Stimulated activated CD4-positive, alpha-beta T cell treated with anti-CD3 and anti-CD28 coated beads, TNF-alpha, amount 100 ng/mL, for 4 hours (primary cell): ENCODE measurements at places on chromosomes 13 and 19.
A peak's percentile ranks its signal among the peaks of the same experiment; 100 is the strongest.

GRCh38 chr19:4083677-4084546, 17.2 kb upstream of the ZBTB7A start:
- no peak for DNase-seq

DNA sequence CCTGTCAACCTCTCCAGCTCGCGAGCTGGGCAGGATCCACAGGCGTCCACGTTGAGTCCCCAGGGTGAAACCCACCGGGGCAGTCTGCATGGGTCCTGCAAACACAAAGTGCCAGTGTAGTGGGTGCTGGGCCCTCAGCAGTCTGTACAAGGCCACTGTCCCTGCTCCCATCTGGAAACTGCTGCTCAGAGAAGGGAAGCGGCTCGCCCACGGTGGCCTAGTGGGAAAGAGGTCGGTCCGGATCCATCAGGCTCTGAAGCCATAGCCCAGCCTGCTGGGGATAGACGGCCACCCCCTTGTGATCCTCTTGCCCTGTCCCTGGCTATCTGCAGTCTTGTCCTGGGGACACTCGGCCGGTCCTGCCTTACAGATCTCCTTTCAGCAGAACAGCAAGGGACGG, 2.6 kb upstream of the DIRAS1 start:
- no peak for DNase-seq

DNA sequence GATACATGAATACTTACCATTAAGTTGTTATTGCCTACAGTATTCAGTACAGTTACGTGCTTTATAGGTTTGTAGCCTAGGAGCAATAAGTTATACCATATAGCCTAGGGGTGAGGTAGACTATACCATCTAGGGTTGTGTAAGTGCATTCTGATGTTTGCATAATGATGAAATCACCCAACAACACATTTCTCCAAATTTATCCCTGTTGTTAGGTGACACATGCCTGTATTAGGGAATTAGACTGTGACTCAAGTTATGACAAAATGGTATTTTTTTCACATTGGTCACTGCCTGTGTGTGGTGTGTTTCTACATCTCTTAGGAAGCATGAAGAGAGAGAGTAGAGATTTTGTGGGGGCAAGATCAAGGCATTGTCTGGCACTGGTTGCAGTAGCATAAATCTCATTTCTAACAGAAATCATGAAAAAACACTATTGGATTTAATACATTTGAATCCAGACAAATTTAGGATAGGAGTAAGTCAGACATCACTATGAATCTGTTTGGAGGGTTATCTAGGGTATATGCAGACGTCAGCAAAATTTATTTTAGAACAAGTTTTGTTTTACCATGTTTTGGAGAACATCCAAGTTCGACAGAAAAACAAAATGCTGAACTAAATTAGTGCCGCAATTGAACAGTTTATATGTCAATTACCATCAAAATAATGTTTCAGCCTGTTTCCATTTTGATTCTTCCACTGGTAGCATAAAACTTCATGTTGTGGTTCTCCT, 332.1 kb downstream of the LMO7 start:
- DNase-seq, result no peak

- DNase-seq, result no peak
These were observed 63.0 kb downstream of the ZNF208 start for GRCh38 chr19:21947775-21948174.

DNA sequence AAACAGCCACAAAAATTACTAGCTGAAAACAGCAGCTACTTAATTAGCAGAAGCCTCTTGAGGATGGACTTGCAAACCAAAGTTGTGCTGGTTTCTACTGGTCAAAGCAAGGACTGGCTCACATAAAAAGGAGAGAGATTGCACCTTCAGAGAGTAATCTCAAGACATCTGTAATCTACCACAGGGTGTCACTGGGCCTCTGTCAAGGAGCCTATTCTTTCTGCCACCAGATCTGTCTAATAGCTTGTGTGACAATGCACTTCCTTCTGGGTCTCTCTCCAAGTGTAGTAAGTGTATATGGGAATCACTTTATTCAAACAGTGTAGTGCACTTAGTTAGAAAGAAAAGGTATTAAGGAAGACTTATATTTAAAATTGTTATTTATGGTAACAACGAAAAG, 24.4 kb upstream of the ZNF561 start:
- no peak for DNase-seq

DNA sequence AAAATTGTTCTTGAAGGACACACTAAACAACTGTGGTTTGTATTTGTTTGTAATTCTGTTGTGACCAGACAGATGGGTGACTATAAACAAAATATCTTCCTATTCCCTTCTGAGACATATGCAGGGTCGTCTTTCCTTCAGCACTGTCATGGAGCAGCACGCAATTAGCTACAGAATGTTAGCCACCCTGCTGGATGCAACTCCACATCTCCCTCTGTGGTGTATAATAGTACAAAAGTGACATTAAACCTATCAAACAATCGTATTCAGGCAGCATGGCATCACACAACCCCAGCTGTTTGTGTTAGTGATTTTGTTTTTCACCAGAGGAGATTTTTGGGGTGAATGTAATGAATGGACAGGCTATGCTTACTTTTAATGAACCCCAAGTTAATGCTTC, 146.2 kb downstream of the GPC6 start:
- DNase-seq, result no peak

- DNase-seq, result no peak
These were observed 546.6 kb downstream of the KCTD12 start for GRCh38 chr13:76339649-76340048.

DNA sequence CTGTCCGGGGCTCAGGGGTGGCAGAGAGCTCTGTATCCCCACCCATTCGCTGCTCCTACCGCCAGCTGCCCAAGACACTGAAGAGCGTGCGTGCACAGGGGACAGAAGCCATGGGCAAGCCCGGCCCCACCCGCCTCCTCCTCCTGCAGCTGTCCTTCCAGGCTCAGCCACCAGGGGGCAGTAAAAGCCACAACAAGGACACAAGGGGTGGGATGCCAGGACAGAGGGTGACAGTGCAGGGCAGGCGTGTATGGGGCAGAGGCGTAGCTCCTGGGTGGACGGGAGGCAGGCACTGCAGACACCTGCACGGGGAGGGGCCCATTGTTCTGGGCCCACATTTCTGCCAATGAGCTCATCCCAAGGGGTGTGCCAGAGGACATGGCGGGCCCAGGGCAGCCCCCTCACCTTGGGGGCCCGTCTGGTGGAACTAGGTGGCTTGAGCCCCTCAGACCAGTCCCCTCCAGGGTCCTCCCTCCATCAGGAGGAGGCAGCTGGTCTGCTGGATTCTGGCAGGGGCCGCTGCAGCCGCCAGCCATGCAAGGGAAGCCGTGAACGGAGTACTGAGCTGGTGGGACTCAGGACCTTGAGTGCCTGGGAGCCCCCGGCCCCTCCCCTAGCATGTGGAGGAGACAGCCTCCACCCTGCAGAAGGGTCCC, 61.2 kb downstream of the MLLT1 start:
- peak; percentile 63 for DNase-seq

DNA sequence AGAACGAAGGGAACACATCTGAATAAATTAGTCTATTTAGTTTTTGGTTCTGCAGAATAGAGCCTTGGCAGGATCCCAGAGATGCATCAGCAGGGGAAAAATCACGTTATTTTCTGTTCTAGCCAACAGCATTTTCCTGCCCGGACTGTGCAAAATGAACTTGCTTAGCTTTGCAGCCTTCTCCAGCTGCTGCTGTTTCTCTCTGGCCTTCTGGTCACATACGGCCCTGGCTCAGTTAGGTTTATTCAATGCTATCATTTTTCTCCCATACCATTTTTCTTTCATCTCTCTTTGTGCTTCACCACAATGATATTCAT, 110.4 kb upstream of the KL start:
- DNase-seq, result no peak

GRCh38 chr13:107375701-107376340, 807.9 kb upstream of the ARGLU1 start:
- no peak for DNase-seq

DNA sequence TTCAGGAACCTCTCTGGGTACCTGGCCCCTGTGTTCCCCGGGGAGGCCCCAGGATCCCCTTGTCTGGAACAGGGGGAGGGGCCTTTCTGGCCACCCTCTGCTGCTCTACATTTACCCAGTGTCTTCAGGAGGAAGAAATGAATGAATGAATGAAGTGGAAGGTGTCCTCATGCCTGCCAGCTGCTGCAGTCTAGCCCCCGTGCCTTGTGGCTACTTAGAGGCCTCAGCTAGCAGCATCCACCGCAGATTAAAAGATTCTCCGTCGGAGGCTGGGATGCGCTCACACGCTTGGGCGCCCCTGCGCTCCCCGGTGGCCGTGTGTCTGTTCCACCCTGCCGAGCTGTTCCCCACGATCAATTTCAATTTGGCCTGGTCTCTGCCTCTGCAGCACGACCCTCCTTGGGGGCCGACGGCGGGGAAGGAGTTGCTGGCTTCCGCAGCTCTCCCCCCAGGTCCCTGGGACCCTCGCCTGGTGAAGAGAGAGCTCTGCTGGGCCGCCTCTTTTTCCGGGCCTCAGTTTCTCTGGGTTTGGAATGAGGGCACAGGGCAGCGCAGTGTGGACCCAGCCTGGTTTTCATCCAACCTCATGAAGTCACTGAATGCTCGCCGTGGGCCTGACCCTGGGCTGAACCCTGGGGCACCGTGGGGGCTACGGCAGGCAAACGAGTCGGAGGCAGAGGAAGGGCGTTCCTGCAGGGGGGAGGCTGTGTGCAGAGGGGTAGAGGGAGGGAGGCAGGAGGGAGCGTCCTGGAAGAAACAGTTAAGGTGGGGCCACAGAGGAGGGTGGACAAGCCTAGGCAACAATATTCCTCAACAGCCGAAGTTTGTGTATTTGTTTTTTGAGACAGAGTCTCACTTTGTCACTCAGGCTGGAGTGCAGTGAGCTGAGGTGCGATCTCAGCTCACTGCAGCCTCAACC, 28.3 kb downstream of the EFNA2 start:
- no peak for DNase-seq

- DNase-seq, result no peak
These were observed 134.0 kb downstream of the COG6 start for GRCh38 chr13:39789451-39789850.

- no peak for DNase-seq
These were observed 40.8 kb downstream of the BBC3 start for GRCh38 chr19:47190167-47190727.

DNA sequence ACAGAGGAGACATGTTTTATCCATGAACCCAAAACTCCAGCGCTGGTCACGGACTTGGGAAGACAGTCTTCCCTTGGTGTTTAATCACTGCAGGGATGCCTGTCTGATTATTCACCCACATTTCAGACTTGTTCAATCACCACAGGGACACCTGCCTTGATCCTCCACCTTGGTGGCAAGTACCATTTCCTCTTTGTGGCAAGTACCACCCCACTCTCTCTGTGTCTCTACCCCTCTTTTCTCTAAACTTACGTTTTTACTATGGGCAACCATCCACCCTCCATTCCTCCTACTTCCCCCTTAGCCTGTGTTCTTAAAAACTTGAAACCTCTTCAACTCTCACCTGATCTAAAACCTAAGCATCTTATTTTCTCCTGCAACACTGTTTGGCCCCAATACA, 16.8 kb downstream of the ZNF83 start:
- no peak for DNase-seq

DNA sequence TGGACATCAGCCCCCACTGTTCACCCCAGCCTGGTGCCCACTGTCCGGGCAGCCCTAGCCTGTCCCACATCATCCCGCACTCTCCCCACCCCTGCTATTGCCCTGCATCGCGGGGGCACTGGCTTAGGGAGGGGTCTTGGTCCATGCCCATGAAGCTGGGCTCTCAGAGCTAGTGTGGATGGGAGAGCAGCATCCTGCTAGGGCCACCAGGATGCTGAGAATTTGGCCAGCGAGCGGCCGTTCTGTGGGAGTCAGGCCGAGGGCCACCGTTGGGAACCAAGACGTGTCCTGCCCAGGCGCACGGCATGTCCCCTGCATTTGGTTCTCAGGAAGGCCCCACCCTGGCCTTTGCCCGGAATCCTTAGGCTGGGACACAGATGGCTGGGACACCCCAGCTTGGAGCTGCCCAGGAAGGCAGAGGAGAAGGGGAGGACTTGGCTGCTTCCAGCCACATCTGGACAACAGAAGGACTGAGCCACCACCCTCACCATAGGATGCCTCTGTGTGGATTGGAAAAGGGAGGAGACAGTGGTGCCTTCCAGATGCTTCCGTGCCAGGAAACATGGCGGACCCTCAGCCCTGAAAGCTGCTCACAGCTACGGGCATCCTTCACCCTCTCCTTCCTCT, 14.6 kb downstream of the ADGRE5 start:
- DNase-seq, result no peak

GRCh38 chr13:112441779-112442310, 65.7 kb downstream of the SPACA7 start:
- no peak for DNase-seq

GRCh38 chr13:57253551-57253950, 86.6 kb downstream of the PRR20E start:
- DNase-seq, result no peak

- DNase-seq, result no peak
These were observed 281.8 kb downstream of the DLEU7 start for GRCh38 chr13:50561739-50562138.

DNA sequence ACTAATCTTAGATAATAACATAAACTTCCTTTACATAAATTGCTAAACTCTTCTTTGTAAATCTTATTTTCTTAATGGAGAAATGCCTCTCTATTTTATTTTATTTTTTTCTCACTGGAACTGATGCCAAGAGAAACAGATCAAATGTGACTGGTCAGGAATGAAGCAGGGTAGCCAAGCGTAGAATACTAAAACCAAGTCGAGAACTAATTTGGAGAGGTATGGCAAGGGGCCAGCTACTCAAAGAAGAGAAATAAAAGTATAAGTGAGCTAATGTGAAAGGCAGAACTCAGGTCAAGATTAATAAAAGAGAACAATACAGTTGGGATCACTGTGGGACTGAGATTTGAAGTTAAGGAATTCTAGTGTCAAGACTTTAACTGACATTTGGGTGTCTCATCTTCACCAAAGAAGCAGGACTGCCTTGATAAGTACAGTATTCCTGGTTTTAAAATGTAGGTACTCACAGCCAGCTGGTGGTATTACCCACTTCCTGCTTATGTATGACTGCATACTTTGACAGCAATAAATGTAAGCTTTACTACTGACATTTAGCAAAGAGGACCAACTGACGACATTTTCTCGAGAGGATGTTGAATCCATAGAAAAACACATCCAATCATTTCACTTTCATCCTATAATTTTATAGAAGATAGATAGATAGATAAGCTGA, 1192.2 kb downstream of the EFNB2 start:
- DNase-seq, result no peak

DNA sequence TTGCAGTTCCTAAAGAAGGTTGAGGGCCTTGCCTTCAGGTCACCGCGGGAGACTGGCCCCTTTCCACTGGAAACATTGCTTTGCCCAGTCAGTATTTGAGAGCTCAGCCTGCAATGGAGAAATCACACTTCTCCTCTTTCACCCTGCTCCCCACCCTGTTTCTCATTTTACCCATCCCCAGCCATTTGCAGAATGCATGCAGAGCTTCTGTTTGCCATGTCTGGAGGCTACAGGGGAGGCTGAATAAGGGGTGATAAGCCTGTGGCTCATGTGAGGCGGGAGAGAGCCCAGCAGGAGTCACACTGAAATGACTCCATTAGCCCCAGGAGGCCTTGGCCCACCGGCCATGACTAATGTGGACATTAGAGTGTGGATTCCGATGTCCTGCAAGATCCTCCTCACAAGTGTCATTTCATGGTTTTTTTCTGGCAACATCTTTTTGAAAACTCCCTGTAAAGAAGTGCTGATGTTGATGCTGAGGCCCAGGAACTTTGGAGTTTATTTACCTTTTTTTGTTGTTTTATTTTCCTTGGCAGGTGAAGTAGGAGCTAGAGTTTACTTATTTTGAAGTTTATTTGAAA, 6.3 kb downstream of the SPINT2 start:
- DNase-seq, result no peak

- DNase-seq, result no peak
These were observed 109.8 kb downstream of the KDM4B start for GRCh38 chr19:5078666-5079065.
